ENCODE measurements at places on chromosomes 7 and 10. TPM values are rescaled to one million over a fixed set of nuclear protein-coding genes. Genes with fewer than 3 reads are reported as not detected.

Gene MACROH2A2
- not detected for polyA plus RNA-seq

Gene APBB1IP
- not detected for polyA plus RNA-seq

Gene HECW1
- not detected for polyA plus RNA-seq

Gene TMEM140
- polyA plus RNA-seq, result 17.9 TPM

Gene PHKG1
- 0.32 TPM for polyA plus RNA-seq

Gene CALCR
- not detected for polyA plus RNA-seq

DNA sequence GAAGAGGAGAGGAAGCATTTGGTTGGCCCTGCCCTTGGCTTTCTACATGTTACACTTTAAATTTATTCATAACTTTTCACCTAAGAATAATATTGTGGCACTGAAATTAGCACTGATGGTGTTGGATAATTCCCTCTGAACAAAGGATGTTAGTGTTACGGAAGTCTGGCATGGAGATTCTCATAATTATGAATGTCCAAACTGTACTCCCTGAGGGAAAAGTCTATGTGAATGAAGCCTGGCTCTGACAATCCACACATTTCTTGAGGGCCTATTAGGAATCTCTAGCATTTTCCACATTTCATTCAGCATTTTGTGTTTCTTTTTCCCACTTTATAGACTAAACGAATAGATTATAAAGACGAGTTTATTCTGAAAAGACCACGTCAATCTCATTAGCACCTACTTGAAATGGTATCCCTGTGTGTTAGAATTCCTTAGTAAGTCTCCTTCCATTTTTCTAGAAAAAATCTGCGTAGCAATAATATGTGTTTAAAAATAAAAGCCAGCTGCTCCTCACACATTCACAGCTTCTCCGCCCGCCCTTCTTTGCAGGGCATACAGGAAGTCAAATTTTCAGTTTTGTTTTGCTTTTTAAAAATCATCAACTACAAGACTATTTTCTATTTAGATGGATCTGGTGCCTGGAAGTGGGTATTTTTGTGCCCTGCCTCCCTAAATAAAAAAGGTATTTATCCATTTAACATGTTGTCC is 131.8 kb upstream of the PALS2 start:
- no peak for DNase-seq

- no peak for DNase-seq
These were observed 200.2 kb downstream of the DNAJC1 start for GRCh38 chr10:21803374-21803773.

GRCh38 chr7:156650042-156650441 is 9.5 kb downstream of the RNF32 start:
- no peak for DNase-seq

DNA sequence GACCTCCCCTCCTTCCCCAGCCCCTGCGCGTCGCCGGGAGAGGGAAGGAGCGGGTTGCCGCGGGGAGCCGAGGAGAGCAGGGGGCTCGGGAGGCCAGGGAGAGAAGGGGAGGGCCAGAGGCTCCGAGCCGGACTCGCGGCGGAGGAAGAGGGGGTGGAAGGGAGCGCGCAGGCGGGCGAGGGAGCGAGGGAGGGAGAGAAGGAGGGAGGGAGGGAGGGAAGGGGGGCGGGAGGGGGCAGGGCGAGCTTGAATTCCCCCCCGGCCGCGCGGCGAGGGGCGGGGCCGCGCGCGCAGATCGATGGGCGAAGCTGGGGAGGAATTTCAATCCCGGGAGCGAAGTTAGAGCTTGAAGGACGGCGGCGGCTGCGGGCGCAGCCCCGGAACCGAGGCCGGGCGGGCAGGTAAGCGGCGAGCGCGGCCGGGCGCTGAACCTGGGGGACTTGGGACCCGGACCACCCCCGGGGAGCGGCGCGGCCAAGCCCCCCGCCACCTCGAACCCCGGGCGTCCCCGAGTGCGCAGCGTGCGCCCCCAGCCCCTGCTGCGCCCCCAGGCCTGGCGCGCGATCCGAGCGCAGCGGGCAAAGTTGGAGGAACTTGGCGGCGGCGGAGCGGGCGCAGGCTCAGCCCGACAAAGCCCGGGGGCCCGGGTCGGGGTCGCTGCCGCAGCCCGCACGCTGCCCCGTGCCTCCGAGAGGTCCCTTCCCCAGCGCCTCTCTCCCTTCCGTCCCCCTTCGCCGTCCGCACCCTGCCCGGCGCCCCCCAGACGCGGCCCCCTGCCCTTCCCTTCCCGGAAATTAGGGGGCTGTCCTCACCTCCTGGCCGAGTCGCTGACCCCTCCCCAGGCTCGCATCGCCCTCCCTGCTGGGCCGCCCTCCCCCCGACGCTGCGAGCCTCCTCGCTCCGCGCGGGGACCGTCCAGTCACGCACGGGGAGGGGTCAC is at the start of gene ELFN1:
Gene ELFN1 (plus strand): TSS at position 324 of the 940 bp plus-strand sequence. CDS start 74,320 bp downstream, outside the sequence.
- DNase-seq, result no peak

GRCh38 chr10:102819054-102819453 is 18.2 kb downstream of the CYP17A1 start:
- DNase-seq, result no peak

DNA sequence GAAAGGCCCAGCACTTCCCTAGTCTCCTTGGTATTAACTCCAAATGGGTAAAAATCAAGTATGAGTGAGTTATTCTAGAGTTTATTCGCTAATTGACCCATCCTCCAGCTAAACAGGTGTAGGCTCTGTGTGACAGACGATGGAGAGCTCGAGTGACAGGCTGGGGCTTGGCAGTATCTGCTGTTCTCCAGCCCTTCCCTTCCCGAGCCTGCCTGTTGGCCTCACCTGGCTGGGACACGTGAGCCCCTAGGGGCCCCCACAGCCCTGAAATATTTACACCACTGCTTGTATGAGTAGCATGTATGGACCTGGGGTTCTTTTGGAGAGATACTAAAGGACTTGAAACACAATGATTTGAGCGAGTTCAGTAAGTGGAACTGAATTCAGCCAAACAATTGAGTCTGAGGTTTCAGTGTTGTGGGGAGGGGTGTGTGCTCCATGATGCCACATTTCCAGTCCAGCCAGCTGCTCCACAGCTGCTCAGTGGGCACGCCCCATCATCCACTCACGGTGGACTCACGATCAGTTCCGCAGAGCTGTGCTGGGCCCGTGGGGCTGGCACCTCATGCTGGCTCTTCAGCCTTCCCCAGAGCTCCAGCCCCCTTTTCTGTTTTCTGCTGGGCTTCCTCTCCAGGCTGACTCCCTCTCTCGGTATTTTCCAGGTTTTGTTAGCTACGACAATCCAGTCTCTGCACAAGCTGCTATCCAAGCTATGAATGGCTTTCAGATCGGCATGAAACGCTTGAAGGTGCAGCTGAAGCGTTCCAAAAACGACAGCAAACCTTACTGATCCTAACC is 283.0 kb downstream of the USP6NL start:
- no peak for DNase-seq

DNA sequence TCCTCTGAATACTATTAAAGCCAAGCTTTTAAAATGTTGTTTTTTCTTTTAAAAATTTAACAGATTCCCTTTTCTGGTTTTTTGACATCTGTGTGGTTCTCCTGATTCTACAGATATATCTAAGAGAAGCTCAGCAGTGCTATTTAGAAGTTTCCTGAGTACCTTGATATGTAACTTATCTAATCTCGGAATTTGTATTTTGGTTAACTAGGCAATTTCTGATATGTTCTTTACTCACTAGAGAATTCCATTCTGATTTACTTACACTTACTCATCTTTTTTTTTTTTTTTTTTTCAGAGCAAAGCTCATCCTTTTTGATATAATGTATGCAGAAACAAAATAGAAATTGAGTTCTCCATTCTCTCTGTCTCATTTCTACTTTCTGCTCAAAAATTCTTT is 63.8 kb downstream of the PALS2 start:
- DNase-seq, result no peak

DNA sequence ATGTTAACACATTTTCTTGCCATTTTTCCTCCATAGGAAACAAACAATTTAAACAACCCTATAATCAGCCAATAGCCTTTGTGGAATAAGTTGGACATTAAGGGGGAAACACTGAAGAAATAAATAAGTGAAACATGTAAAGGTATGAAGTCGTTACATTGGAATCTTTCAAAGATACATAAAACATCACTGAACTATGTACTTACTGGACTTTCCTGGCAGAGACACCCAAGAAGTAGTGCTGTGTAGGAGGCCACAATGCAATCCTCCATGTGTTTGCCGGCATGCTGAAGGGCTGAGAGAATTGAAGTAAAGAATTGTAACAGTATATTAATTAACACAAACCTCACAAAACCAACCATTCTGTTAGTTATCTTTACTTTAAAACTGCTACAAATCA is 76.5 kb upstream of the GRID1 start:
- DNase-seq, result no peak

GRCh38 chr10:48958598-48959190 is 19.1 kb upstream of the LRRC18 start:
- DNase-seq, result no peak

GRCh38 chr7:382043-382400 is 92.1 kb downstream of the FOXL3 start:
- no peak for DNase-seq

GRCh38 chr7:107372298-107372697 is 97.6 kb upstream of the GPR22 start:
- DNase-seq, result no peak

DNA sequence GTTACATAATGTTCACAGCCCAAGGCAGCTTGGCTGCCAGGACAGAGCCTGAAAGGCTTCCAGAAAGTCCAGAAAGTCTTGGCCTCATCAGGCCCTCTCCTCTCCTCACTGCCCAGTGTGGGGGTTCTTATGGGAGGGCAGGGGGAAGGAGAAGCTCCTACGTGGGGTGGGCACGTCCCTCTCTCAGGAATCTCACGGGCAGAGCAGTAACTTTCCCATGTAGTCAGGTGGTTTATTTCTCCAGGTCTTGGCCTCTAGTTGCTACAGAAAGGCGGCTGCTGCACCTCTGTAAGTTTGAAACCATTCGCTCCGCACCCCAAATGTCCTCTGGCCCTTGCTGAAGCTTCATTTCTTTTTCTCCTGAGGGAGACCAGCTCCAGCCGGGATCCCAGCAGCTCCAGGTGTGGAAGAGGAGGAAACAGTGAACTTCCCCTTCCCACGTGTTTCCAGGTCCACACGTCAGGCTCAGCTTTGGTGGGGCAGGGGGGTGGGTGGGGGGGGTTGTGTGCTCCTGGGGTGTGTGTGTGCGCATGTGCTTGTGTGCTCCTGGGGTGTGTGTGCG is 320.3 kb downstream of the WDR37 start:
- DNase-seq, result no peak

DNA sequence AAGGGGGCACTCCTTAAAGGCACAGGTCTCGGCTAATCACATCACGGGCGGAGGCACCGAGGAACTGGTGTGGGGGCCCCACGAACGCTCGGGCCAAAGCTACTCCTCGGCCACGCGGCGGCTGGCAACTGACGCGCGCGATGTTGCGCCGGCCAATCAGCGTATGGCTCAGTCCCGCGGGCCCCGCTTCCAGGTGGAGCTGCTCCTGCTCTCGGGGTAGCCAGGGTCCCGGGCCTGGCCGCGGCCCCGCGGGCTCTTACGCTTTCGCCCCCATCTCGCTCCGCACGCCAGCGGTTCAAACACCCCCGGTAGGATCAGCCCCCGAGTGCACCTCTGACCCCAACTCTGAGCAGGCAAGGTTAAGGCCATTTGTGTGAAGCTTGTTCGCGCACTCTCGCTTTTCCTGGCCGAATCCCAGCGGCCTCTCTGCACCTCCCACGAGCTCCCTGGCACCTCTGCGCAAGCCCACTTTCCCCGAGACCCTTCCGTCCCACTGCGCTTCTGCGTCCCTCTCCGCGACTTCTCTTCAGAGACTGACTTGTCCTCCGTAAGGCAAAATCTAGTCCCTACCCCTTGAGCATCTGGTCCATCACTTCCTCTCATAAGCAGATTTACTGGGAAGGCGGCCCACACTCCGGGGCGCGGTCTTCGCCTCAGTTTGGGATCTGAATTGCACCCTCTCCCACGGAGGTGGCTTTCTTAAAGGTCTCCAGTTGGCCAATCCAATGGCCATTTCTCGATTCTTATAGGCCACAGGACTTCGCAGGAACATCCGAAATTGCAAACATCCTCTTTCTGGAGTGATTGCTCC is 200.9 kb upstream of the TBX20 start:
- DNase-seq, result no peak

DNA sequence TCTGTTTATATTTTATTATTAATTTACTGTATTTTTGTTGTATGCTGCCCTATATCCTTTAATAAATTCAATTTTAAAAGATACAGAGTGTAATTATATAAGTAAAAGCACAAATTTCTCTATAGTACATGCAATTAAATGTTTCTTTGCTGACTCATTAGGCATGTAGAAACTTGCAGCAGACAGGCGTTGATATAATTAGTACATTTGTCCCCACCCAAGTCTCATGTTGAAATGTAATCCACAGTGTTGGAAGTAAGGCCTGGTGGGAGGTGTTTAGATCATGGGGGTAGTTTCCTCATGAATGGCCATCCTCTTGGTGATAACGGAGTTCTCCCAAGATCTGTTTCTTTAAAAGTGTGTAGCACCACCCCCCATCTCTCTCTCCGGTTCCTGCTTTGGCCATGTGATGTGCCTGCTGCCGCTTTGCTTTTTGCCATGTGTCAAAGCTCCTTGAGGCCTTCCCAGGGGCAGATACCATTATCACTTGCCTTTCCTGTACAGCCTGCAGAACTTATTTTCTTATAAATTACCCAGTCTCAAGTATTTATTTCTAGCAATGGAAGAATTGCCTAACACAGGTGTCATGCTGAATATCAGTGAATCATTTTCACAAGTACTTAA is 63.7 kb downstream of the TSPAN12 start:
- no peak for DNase-seq

GRCh38 chr7:70893971-70894715 is 237.8 kb upstream of the GALNT17 start:
- DNase-seq, result no peak

- no peak for DNase-seq
These were observed 71.5 kb upstream of the FAM13C start for GRCh38 chr10:59433720-59434428.

DNA sequence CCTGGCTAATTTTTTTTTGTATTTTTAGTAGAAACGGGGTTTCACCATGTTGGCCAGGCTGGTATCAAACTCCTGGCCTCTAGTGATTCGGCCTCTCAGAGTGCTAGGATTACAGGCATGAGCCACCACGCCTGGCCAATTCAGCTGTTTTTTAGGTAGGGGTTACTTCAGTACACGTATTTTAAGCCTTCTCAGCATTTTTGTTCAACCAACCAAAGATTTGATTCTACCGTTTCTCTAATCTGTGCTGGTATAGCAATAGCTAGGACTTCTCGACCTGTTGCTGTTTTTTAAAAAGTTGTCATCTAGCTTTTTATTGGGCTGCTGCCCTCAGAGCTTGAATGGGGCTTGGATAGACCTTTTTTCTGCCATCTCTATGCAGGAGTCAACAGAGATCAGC is 34.9 kb downstream of the PROSER2 start:
- DNase-seq, result no peak
